ENCODE measurements at places on chromosomes 12 and 14.

DNA sequence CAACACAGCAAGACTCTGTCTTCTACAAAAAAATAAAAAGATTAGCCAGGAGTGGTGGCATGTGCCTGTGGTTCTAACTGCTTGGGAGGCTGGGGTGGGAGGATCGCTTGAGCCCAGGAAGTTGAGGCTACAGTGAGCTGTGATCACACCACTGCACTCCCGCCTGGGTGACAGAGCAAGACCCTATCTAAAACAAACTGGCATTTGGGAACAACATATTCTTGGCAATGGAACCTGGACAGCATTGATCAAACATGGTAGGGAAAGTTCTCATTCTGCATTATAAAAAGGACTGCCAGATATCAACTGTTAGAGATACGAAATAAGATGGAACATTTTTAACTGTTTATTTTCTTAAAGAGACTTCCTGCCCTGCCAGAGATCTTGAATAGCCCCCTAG is 81.5 kb downstream of the PPP2R5C start:
- no peak for DNase-seq

GRCh38 chr12:110182281-110182680 is 58.1 kb downstream of the IFT81 start:
- no peak for DNase-seq

DNA sequence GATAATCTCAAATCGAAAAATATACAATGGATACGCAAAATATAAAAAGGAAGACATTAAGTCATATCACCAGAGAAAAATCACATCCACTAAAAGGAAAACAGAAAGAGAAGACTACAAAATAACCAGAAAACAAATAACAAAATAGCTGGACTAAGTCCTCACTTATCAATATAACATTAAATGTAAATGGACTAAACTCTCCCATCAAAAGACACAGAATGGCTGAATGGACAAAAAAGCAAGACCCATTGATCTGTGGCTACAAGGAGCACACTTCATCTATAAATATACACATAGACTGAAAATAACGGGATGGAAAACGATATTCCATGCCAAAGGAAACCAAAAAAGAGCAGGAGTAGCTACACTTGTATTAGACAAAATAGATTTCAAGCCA is 161.0 kb upstream of the PRKD1 start:
- DNase-seq: no peak

DNA sequence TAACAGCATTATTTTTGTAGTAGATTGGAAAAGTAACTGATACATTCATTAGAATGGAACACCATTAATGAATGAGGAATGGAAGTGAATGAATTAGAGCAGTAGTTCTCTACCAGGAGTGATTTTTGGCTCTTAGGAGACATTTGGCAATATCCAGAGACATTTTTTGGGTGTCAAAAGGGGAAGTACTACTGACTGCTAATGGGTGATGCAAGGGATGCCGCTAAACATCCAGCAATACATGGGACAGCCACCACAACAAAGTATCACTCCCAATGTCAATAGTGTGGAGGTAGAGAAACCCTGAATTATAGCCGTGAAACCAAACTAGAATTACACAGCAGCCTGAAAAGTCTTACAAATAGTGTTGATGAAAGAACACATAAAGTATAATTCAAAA is 1.5 kb downstream of the CHURC1 start:
- no peak for DNase-seq

DNA sequence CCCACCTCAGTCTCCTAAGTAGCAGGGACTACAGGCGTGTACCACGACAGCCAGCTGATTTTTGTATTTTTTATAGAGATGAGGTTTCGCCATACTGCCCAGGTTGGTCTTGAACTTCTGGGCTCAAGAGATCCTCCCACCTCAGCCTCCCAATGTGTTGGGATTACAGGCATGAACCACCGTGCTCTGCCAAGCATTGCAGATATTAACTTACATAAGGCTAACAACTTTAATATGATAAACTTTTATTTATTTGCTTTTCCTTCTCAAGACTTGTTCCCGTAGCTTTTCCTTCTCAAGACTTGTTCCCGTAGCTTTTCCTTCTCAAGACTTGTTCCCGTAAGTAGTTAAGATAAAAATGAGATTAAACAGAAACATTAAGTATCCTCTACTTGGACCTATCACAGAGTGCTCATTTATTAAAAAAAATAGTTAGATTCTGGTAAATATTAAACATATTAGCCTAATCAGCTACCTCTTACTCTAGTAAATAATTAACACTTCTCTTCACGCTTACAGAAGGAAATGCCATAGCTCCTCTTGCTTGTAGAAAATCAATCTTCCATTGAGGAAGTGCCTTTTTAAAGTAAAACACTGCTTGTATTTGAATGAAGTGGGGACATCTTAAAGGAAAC is 157.7 kb upstream of the KITLG start:
- no peak for DNase-seq

All from activated CD8-positive, alpha-beta memory T cell treated with anti-CD3 and anti-CD28 coated beads for 1 hour (primary cell).